ENCODE measurements at places on chromosomes 3 and 15.

DNA sequence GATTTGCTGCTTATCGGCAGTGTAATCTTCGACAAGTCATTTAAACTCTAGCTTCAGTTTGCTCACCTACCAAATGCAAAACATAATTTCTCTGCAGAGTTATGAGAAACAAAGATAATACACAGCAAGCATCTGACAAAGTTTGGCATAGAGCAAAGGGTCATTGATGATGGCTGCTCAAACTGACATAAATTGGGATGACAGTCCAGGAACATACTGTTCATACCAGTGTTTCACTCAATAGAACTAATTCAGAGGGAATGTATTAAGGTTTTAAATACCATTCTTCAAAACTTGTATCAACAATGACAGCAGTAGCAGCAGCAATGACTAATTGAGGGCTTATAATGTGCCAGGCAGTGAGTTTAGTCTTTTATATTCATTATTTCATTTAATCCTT, 137.6 kb downstream of the SPATA16 start:
- no peak for DNase-seq

DNA sequence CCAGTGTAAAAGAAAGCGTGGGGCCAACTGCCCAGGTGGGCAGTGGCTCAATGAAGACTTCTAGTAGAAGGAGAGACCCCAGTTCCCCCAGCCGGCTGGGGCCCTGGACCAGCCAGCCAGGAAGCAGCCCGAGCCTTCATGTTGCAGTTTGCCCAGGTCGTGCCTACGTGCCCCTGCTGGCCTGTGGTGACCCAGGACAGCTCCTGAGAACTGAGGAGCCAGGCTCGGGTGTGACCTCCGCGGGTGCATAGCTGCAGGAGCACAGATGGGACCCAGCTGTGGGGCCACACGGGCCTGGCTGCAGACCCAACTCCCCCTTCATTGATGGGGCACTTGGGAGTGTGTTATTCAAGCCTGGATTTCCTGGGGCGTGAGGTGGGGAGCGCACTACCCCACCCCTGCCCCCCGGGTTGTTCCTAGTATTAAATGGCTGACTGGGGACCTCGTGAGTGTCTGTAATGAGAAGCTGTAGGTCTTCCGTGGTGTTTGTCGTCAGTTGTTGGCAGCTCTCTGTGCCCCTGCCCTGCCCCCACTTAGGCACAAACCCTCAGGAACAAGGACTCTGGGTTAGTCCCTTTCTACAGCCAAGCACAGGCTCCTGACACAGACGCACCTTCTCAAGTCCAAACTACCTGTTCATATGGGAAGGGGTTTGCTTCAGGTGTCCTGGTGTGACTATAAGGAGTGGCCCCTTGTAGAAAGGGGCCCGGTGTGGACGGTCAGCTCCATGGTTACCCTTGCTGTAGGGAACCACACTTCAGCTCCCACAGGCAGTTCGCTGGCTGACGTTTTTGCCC, 39.1 kb downstream of the IDH2 start:
- DNase-seq = no peak

GRCh38 chr3:65999606-66000005, 39.1 kb downstream of the MAGI1 start:
- DNase-seq = no peak

- DNase-seq = no peak
These were observed 85.6 kb downstream of the BCHE start for GRCh38 chr3:165751637-165752036.

DNA sequence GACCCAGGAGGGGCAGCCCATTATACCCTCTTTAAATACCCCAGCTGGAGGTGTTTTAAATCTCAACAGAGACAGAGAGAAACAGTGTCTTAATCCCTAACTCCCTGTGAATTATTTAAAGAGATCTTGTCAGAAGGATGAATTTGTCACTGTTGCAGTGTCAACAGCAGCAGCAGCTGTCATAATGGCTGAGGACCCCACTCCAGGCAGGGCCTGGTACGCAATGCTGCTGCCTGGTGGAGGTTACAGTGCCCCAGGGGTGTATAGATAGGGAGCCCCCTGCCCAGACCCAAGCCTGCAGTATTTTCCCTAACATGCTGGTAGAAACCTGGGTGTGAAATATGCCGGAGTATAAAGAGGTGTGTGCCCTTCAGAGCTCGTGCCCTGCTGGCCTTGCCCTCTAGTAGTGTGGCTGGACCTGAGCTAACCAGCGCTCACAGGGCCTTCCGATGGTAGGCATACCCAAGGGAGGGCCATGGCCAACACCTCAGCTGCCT, 143.0 kb downstream of the EPHB1 start:
- no peak for DNase-seq

- DNase-seq = no peak
These were observed 89.0 kb downstream of the MRPL46 start for GRCh38 chr15:88378188-88378637.

DNA sequence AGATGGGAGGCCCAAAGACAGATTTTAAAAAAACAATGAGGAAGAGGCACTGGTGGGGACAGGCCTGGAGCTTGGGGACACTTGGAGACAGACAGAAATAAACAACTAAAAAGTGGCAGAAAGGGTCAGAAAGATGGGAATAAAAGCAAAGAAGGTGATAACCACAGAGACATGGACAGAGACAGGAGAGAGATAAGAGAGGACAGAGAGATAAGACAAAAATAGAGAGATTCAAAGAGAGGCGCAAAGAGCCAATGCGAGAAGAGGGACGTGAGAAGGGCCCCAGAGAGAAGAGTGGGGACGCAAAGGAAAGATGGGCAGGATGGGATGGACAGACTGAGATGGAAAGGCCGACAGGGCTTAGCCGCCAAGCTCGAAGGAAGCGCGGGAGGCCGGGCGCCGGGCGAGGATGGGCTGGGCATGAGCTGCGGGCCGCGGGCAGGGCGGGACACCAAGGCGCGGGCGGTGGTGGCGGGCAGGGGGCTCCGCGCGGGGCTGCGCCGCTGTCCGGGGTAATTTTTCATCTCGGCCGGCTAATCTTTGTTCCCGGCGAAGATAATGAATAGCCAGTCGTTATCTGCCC, 3.1 kb upstream of the GATA2 start:
- DNase-seq = no peak

Data from fibroblast of skin of left quadriceps (primary cell).